Activated B cell treated with CpG ODN at 0.5 μM for 24 hours (primary cell): ENCODE measurements at places on chromosomes 12 and 14. TPM values are rescaled to one million over a fixed set of nuclear protein-coding genes. Genes with fewer than 3 reads are reported as not detected.

GRCh38 chr14:49766839-49767238 is 1.1 kb upstream of the KLHDC2 start:
- peak overlapping the region; percentile 93 for H3K4me3 ChIP-seq
- peaks cover 4% of the 10 kb centered on the region for H3K36me3 ChIP-seq
- H3K4me1 ChIP-seq, result peaks cover 33% of the 10 kb centered on the region
- no peak for DNase-seq
- no peaks in the 10 kb centered on the region for H3K27me3 ChIP-seq

DNA sequence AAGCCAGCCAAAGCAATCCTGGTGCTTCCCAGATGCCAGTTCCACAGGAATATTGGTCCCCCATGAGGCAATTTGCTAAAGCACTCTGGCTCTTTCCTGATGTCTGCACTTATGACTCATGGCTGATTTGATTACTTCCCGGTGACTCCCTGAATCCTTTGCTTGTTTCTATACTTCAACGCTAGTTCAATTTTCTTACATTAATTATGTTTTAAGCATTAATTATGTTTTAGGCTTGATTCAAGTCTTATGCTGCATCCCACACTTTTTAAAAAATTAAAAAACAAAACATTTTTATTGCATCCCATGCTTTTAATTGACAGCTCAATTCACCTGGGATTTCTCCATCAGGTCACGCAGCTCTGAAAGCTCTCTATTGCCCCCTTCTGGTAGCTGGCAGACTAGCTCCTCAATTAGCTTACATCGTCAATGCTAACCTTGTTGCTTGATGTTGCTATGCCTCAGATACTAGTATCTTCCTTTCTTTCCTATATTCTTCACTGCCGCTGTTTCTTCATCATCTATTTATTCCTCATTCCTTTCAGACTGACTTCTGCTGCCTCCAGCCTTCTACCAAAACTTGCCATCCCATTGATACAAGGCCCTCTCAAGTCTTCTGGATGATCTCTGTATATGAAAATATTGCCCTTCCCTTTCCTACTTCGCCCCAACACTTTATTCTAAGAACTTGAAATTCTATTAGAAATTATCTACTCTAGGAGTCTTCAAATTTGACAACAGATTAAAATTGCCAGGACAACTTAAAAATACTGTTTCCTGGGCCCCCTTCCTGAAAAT is 32.0 kb downstream of the TSHR start:
- DNase-seq, result no peak
- peaks cover 8% of the 10 kb centered on the region for H3K27me3 ChIP-seq
- H3K4me3 ChIP-seq, result no peak overlapping the region
- no peak overlapping the region for H3K27ac ChIP-seq

- peaks cover 86% of the 10 kb centered on the region for H3K27me3 ChIP-seq
- peak overlapping the region; percentile 35 for H3K27ac ChIP-seq
- no peaks in the 10 kb centered on the region for H3K36me3 ChIP-seq
- no peak overlapping the region for H3K4me3 ChIP-seq
Measured at GRCh38 chr12:53983568-53983949, 1.4 kb upstream of the HOXC10 start.

DNA sequence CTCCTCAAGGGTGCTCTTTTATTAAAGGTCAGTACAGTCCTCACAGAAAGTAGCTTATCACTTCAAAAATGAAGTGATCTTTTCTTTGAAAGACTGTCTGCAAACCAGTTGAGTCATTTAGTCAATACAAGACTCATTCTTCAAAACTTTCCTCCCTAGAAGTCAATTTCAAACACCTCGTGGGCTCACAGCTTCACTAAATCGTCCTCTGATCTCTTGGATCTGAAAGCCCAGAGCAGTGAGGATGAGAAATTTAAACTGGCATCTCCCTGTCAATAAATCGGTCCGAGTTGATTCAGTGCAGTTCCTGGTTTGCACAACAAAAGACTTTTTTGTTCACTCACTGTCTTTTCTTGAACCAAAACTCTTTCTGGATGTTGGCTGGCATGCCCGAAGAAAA is 44.5 kb downstream of the NUAK1 start:
- no peak overlapping the region for H3K4me3 ChIP-seq
- H3K36me3 ChIP-seq, result no peaks in the 10 kb centered on the region
- no peak overlapping the region for H3K27ac ChIP-seq
- H3K27me3 ChIP-seq, result peaks cover 22% of the 10 kb centered on the region
- no peaks in the 10 kb centered on the region for H3K4me1 ChIP-seq

- H3K27ac ChIP-seq, result no peak overlapping the region
- no peaks in the 10 kb centered on the region for H3K4me1 ChIP-seq
Measured at GRCh38 chr12:117013726-117014125, 85.5 kb downstream of the TESC start.

ABCD2 gene
- total RNA-seq, result 1.4 and 1.8 TPM in 2 replicates

RAB3IP gene
- total RNA-seq, result 34.6 and 37.9 TPM in 2 replicates

TAS2R43 gene
- 1.7 and 2.7 TPM in 2 replicates for total RNA-seq

SLC22A17 gene
- total RNA-seq, result 0.20 TPM in 1 of 2 replicates, not detected in the other
